ENCODE measurements at places on chromosomes 11 and 22.

DNA sequence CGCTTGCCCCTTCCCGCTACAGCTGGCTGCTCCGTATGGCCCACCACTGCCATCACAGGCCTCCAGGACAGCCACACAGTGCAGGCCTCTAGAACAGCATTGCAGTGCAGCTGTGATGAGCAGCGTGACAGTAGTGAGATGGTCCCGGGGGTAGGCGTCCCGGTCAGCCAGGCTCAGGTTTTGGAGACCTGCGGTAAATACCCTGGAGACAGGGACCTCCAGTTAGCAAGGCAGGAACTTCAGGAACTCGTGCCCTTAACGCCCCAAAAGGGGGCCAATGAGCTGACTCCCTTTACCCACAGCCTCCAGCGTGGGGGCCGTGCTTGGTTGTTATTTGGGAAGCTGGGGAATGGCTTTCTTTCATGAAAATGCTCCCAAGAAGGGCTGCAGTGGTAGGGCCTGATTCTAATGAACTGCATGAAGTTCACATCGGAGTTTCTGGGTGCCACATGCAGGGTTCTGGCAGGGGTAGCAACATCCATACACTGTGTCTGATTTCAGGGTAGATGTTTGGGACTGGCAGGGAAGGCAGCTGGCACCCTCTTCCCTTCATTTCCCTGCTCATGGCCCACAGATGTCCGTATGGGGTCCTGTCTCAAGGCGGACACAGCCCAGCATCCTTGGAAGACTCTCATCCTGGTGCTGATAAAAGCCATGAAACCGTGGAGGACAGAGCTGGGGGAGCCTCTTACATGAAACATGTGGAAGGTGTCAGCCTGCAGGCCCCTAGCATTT, 440.5 kb downstream of the TBC1D22A start:
- no peak for DNase-seq

GRCh38 chr11:93846411-93846810, 4.0 kb downstream of the VSTM5 start:
- DNase-seq: no peak

GRCh38 chr11:79242616-79243015, 198.2 kb downstream of the TENM4 start:
- no peak for DNase-seq

DNA sequence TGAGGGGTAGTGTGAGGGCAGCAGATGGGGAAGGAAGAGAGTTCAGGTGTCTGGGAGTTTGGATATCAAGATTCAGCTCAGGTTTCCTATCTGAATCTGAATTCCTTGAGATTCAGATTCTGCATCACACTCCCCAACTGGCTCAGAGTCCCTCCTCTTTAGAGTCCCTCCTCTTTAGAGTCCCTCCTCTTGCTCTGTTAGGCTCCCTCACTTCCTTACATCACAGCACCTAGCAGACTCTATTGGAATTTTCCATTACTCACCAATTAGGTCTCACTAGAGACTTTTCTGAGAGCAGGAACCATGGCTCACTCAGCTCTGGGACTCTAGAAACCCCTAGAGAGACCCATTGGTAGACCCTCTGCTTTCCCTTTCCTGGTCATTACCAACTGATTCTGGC, 303.4 kb upstream of the SYN3 start:
- DNase-seq: peak; percentile 2

GRCh38 chr11:73186886-73187285, 31.2 kb upstream of the P2RY2 start:
- no peak for DNase-seq

GRCh38 chr11:119728211-119728626, 781 bp downstream of the NECTIN1 start:
- peak; percentile 51 for DNase-seq

- no peak for DNase-seq
Observed at GRCh38 chr11:113073290-113073953, 112.2 kb downstream of the NCAM1 start.

GRCh38 chr11:46280706-46281105, 3.2 kb downstream of the CREB3L1 start:
- no peak for DNase-seq
